Fibroblast of skin of scalp (primary cell): ENCODE measurements at places on chromosomes 7 and 10.

DNA sequence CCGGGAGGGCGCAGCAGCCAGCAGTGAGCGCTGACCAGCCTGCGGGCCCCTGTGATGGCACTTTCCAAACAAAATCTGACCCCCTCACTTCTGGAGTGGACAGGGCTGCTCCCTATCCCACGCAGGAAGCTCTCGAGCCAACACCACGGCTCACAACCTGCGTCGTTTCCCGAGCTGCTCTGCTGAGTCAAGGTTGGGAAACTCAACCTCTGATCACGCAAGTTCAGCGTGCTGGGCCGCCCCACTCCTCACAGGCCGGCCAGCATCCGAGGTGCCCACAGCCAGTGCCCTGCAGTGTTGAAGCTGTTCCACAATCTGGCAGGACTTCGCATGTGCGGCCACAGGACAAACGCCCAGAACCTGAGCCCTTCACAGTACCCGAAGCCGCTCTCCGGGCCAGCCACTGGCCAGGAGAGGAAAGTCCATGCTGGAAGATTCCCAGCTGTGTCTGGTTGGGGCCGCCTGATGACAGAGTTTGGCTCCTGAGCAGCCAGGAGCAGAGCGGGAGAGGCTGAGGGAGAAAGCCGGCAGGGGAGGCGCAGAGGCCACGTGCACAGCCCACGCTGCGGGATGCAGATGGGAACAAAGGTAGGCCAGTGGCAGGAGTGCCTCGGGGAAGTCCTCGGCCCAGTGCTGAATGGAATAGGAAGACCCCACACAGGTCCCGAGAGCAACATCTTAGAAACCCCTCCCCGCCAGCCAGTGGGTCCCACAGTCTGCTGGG, 263.3 kb upstream of the TCERG1L start:
- no peak for DNase-seq

GRCh38 chr10:103638948-103639347, 145.4 kb downstream of the NEURL1 start:
- DNase-seq: peak; percentile 38

DNA sequence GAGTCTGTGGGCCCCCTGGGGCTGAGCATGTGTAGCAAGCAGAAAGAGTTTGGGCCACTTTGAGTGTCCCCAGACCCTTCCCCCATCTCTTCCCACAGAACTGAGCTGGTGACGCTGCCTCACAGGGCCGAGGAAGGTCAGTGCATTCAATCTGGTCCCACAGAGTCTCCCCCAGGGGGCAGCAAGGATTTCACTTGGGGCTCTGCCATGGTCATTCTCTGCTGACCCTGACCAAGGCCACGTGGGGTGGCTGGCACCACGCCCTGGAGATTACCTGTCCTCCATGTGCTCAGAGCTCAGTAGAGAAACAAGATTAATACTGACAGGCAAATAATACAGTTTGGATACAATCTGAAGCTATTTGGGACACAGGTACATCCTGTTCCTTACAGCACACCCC, 30.2 kb downstream of the ADRA2A start:
- no peak for DNase-seq

GRCh38 chr10:114492351-114493037, 88.2 kb upstream of the AFAP1L2 start:
- DNase-seq: no peak
